ENCODE measurements at places on chromosomes 5 and 9.

DNA sequence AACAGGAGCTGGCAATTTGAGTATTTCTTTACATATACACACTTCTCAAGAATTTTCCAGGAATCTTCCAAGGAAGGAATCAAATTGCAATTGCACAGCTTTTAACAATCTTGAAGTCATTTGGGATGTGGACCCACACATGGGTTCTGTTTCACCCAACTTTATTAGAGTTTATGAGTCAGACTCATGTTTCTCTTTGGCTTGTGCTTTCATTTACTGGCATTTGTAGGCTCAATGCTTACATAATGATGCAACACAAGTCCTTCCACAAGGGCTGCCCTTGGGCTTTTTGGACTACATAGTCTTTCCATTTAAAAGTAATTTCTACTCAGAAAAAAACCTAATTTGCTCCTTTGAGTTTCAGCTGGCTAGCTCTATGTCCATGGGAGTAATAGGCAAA, 4.6 kb upstream of the CDC37L1 start:
- DNase-seq, result no peak

GRCh38 chr5:171640480-171640879, 145.1 kb upstream of the SMIM23 start:
- DNase-seq, result no peak

GRCh38 chr5:32709750-32710549, 1.2 kb upstream of the NPR3 start:
- peak; percentile 78 for DNase-seq

DNA sequence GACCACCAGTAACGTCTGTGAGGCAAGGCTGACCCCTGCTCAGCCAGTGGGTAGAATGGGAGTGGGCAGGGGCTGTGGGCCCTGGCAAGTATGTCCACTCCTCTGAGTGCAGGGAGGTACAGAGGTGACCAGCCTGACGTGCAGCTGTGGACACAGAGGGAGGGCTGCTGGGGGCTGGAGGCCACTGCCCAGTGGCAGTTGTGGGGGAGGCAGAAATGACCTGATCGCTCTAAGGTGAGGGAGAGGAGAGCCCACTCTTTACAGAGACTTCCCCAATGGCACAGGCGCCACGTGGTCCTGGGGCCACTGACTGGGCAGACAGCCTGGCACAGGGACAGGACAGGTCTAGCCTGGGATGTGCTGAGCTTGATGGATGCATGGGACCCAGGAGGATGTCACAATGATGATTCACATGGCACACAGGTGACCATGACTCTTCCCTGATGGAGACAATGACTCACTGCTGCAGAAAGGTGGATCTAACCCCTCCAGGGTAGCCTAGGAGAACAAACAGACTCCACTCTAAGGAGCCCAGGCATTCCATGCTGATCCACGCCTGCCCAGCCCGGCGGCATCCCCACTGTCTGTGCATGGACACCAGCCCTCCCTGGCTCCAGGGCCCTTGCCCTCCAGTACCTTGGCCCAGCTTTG, 7.7 kb downstream of the LPCAT1 start:
- no peak for DNase-seq

DNA sequence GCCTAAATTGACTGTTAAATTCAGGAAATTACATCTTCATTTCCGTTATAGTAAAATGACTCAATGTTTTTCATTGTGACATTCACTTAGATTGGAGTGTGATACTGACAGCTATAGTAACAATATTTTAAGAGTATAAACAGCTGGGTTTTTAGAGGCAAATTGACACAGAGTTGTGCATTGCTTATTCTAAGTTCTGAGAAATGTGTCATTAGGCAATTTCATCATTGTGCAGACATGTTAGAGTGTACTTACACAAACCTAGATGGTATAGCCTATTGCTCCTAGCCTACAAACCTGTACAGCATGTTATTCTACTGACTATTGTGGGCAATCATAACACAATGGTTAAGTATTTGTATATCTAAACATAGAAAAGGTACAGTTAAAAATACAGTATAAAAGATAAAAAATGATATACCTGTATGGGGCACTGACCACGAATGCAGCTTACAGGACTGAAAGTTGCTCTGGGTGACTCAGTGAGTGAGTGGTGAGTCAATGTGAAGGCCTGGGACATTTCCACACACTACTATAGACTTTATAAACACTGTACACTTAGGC, 132.7 kb downstream of the PDE4D start:
- DNase-seq, result no peak

GRCh38 chr9:126235336-126236243, 91.0 kb upstream of the MVB12B start:
- DNase-seq, result no peak

DNA sequence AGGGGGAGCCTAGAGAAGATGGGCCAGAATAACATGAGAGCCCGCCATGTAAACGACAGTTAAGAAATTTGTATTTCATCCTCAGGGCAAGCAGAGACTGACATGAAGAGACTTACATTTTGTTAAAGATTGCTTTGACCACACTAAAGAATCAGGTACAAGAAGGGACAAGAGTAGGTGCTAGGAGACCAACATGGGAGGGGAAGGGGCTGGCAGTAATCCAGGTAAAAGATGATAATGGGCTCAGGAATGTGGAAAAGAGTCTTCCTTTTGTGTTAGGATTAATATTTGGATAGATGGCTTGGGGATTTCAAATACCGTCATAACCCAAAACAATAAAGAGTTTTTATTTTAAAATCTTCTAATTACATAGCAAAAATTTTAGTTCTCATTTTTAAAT, 137.3 kb downstream of the ZNF462 start:
- DNase-seq, result no peak

GRCh38 chr5:57207007-57207653, 33.3 kb downstream of the GPBP1 start:
- DNase-seq, result peak; percentile 41

DNA sequence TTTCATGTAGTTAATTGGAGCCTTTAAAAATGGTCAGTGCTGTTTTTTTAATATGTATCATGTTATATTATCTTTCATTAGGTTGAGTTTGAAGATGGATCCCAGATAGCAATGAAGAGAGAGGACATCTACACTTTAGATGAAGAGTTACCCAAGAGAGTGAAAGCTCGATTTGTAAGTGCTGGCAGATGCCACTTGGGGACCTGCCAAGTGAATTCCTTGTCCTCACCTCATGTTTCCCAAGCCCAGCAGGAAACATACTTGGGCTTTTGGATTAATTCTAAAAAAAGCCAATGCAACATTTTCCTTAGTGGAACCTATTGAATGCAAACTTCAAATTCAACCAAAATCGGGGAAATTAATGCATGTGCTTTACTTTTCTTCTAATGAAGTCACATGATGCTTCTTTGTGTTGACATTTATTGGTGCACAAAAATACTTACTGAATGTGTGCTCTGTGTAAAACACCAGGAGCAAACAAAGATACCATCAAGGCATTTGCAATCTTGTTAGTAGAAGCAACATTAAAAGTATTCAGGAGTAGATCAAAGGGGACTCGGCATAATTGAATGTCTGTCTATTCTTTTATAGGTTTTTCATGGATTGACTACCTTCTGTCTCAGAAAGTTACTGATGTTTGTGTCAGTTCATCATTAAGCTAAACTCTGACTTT, 412.1 kb downstream of the KDM4C start:
- no peak for DNase-seq

GRCh38 chr5:79418276-79418675, 95.7 kb downstream of the HOMER1 start:
- DNase-seq, result no peak

DNA sequence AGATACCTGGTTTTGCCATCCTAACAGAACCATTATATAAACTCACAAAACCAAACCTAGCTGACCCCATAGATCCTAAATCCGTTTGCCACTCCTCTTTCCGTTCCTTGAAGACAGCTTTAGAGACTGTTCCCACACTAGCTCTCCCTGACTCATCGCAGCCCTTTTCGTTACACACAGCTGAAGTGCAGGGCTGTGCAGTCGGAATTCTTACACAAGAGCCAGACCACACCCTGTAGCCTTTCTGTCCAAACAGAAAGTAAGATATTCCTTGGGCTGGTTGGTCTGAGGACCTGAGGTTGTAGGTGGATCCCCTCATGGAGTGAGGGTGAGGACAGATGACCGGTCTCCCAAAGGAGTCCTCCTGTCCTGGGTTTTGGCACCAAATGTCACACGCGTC, 56.7 kb upstream of the NAA35 start:
- DNase-seq, result no peak

DNA sequence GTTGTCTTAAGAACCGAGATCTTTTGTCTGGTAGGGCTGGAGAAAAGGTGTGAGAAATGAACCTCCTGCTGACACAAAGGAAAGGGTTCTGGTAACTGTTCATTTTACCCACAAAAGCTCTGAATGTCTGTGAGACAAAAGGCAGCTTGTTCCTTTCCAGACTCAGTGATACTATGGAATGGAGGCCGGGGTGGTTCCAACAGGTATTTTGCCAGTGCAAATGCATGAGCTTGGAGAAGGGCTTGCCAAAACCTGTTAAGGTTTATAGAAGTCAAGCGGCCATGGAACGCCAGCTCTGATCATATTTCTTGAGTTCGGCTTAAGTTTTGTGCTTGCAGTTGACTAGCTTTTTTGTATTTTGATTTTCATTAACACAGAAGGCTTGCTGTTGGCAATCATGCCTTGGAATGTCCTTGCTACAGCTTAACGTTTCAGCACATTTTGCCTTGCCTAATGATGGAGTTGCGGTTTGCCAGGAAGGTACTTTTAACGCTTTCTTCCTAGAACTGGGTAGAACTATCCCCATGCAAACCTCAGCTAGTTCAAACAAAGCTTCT, 328.6 kb downstream of the PIK3R1 start:
- DNase-seq, result no peak

GRCh38 chr5:91383027-91383955, at the start of gene ARRDC3:
TSS of gene ARRDC3 (minus strand) at chr5:91383317. CDS start at chr5:91383092, 225 bp downstream.
- DNase-seq, result peak; percentile 90

GRCh38 chr5:60026161-60026560, 132.6 kb upstream of the PDE4D start:
- no peak for DNase-seq

- DNase-seq, result no peak
These were observed 7.5 kb downstream of the SEMA6A start for GRCh38 chr5:116567106-116567505.

GRCh38 chr9:107633406-107633805, 143.8 kb upstream of the KLF4 start:
- DNase-seq, result no peak

DNA sequence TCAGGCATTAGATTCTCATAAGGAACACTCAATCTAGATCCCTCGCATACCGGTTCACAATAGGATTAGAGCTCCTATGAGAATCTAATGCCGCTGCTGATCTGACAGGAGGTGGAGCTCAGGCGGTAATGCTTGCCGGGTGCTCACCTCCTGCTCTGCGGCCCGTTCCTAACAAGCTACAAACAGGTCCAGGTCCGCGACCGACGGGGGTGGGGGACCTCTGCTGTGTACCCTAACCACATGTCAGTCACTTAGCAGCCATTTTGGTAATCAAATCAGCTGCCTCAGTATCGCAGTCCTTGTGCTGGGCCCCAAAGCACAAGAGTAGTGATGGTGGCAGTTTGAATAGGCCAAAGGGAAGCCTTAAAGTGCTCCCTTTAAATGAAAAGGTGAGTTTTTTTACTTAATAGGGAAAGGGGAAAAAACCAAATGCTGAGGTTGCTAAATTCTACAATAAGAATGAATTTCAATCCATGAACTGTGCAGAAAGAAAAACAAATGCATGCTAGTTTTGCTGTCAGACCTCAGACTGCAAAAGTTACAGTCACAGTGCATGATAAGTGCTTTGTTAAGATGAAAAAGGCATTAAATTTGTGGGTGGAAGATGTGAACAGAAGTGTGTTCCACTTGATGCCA, 67.0 kb upstream of the TNPO1 start:
- no peak for DNase-seq

DNA sequence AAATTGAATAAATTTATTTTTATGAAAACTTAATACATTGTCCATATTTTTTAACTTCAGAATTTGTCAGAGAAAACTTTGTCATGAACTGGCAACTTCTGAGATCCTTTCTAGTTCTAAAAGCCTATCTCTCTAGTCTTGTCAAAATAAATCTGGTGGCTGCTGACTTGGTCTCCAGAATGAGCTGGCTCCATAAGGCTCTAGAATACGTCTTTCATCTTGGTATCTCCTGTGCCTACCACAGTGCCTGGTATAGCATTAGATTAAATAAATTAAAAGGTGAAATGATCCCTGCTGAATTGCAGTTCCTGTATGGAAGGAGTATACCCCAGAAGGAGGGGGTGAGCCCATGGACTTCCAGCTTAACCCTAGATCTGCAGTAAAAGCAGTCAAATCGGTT, 2.6 kb upstream of the FOCAD start:
- no peak for DNase-seq

DNA sequence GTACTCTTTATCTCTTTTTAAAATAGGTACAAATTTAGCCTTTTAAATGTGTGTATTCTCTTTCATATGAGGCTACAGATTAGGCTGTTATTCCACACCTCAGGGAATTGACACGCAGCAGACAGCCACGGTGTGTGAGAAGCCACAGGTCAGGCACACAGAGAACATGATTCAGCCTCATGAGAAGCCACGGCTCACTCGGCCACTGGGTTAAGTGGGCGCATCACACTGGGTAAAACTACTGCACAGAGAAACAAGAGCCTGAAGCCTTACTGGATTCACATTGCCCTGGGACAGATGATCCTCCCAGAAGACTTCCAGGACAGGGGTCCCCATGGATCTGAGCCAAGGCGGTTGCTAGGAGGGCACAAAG, 28.2 kb downstream of the LPCAT1 start:
- DNase-seq, result no peak

GRCh38 chr5:147921136-147921535, 14.8 kb upstream of the C5orf46 start:
- DNase-seq, result no peak

DNA sequence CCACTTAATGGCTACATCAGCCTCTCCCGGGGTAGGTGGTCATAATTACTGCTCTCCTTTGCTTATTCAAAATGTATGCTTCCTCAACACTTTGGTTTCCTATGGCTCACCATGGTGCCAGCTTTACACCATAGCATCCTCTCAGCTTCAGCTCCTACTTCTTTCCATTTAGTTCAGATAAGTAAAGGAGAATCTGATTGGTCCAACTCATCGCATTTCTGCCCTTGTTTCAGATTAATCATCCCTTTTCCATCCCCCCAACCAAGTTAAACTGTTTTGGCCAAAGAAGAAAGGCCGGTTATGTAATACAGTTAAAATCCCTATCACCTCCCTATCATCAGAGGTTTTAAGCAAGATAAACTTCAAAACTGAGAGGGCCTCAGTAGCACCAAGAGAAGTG, 130.5 kb downstream of the CETN3 start:
- DNase-seq, result no peak

DNA sequence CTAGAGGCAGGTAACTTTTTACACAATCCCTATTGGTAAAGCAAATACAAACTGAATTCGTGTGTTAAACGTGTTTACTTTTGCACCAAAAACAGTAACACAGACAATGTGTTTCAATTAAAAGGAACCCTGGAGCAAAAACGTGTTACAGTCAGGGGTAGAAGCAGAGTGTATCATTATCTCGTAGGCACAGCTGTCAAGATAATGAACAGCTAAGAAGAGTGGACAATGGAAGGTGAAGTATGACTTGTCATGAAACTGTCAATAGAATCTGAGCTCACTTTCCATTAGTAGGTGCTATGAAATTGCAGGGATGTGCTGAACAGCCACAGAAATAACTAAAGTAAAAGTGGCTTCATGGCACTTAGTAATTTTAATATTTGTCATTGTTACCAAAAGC, 1229.8 kb upstream of the WWC1 start:
- no peak for DNase-seq

GRCh38 chr5:88825584-88826315, 57.2 kb downstream of the MEF2C start:
- DNase-seq, result no peak

- peak; percentile 41 for DNase-seq
These were observed 103.2 kb downstream of the VAV2 start for GRCh38 chr9:133888809-133889491.

GRCh38 chr5:64680289-64680688, 10.0 kb upstream of the SHISAL2B start:
- DNase-seq, result no peak

All from H1 (cell line).